GM23248 (cell line): ENCODE measurements at places on chromosomes 1 and 21. TPM values are rescaled to one million over a fixed set of nuclear protein-coding genes. Genes with fewer than 3 reads are reported as not detected.

- DNase-seq, result peak; percentile 53
Observed at GRCh38 chr1:95034506-95034905, 38.2 kb downstream of the ALG14 start.

DNA sequence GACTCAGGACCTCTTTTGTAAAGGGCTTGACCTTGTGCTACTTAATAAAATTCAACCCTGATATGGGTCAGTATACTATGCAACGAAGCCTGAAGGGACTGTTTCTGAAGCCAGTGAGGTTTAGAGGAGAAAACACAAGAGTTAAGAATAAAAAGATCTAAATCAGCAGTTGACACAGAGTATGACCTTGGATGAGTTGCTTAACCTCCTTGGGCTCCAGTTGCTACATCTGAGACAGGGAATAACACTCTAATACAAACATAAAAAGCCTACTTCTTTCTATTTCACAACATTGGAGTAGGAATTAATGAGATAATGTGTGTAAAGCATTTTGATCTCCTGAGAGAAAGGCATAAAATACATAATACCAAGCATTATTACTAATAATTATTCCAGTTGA, 882.4 kb upstream of the ADGRL2 start:
- no peak for DNase-seq

GRCh38 chr1:18515120-18515667, 34.5 kb downstream of the KLHDC7A start:
- no peak for DNase-seq

GRCh38 chr1:227883073-227883520, 64.6 kb downstream of the WNT9A start:
- DNase-seq, result no peak

- DNase-seq, result no peak
Observed at GRCh38 chr1:181603735-181604410, 120.6 kb downstream of the CACNA1E start.

GRCh38 chr1:37718901-37719571, 26.7 kb downstream of the CDCA8 start:
- DNase-seq, result no peak

C1orf50 gene
- 2.7 and 3.4 TPM in 2 replicates for total RNA-seq
